ENCODE measurements at places on chromosomes 16 and 17. TPM values are rescaled to one million over a fixed set of nuclear protein-coding genes. Genes with fewer than 3 reads are reported as not detected.

SCARF1 gene
- total RNA-seq = 0.88 TPM

OMG gene
- total RNA-seq = 0.88 TPM

ARHGDIG gene
- not detected for total RNA-seq

TEKT5 gene
- total RNA-seq = 0.29 TPM

CYTH1 gene
- 21.4 TPM for total RNA-seq

KRT39 gene
- 0.36 TPM for total RNA-seq

EVPLL gene
- total RNA-seq = not detected

KIF1C gene
- total RNA-seq = 54.8 TPM

All from osteoblast (primary cell).